ENCODE measurements at places on chromosomes 11 and 22.

DNA sequence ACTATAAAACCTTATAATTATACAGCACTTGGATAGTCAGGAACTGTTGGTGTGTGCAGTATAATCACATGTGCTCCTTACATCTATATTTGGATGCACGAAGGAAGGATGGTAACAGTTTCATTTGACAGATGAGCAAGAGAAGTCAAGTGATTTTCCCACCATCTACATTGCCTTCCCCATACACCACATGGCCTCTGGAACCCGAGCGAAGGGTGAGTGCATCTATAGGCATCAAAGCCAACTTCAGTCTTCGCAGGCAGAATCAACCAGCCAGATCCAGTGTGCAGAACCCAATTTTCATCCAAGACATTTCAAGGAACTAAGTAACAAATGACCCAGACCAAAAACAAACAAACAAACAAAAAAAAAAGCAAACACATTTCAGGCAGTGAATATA, 85.1 kb upstream of the BLID start:
- DNase-seq, result no peak

DNA sequence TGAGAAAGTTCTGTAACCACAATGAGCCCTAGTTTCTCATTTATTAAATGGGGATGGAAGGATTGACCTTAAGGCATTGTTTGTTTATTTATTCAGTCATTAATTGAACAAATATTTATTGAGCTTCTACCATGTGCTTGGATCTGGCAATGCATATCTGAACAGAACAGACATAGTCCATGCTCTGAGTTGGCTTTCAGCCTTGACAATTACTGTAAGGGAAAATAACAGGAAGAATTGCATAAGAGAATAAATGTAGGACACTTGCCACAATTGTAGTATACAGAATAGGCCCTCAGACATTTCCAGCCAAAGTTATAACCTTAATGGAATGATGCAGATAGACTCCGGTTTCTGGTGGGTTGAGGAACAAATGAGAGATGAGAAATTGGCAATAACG, 160.5 kb upstream of the TTC12 start:
- no peak for DNase-seq

- DNase-seq, result no peak
Measured at GRCh38 chr22:38925571-38926041, 31.8 kb upstream of the APOBEC3A start.

- DNase-seq, result no peak
Measured at GRCh38 chr11:17217401-17217800, 9.6 kb upstream of the PIK3C2A start.

- DNase-seq, result no peak
Measured at GRCh38 chr11:63892228-63892627, 24.7 kb downstream of the RCOR2 start.

DNA sequence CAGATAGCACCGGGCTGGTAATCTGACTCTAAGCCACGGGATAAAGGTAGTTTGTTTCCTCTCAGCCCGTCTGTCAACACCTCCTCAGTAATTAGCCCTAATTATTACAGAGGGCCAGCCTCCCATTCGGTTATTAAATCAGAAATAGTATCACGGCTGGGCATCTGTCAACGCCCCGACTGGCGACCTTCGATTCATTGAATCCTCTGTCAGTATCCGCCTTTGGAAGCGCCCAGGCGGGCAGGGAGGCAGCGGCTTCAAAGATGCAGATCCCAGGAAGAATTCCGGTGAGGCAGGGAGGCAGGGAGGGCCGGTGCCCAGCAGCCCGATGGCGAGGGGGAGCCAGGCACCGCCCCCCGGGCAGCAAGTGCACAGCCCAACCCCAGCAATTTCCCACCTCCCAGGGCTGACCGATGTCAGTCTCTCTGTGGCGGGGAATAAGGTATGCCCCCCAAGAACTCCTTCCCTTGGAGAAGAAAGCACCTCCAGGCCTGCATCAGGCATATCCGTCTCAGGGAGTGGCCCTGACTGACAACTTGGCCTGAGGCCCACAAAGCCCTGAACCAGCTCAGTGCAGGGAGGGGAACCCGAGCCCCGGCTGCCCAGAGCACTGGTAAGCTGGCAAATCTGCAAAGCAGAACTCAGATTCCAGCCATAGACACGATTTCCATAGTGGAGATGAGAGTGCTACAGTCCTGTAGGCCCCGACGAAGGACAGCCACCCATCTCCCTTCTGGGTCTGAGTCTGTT, 11.4 kb downstream of the GNB1L start:
- DNase-seq, result no peak

DNA sequence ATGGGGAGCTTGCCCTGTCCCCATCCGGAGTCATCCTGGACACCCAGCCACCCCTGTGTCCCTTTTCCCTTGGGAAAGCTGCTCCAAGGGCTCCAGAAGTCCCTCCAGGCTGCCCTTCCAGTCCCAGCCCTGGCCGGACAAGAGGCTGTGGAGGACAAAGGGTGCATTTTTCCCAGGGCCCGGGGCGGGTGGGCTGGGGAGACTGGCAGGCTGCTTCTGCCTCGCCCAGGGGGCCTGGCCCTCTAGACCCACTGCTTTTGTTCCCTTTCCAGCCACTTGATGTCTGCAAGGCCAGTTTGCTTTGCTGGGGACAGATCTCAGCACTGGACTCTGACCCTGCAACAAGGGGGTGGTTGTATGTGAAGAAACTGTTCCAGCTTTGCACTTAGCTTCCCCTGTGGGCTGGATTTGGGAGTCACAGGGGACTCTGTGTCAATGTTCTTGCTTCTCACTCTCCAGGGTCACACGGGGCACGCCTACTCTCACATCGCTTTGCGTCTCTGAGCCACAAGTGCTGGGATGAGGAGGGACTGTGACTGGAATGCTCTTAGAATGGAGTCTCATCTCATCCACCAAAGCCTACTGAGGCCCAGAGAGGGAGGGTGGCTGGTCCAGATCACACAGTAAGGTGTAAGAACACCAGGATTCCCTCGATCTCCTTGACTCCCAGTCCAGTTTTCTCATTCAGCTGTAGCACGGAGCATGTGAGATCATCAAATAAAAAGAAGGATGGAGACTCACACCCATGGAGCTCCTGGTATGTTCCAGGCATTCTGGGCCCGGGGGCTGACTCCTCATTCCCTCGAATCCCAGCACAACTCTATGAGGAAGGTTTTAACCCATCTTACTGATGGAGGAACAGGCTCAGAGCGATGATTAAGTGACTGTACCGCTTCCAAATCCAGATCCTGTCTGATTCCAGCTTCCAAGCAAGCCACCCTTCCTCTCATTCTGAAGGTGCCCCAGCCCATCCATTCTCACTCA, 59.9 kb downstream of the FBXO7 start:
- DNase-seq, result no peak

DNA sequence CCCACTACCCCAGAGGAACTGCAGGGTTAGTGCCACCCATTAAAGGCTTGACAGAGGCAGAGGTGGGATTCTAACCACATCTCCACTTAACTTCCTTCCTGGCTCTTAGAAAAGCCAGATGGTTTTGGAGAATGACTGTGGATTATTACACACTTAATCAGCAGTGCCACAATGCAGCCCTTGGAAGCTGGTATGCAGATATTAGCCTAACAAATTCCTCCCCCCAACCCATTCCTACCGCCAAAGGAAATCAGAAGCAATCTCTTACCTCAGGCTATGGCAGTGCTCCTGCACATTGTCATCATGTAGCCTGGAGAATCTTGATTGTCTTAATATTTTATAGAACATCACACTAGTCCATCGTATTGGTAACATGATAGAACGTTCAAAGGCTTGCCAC, 23.2 kb upstream of the NRGN start:
- DNase-seq, result no peak

All from activated CD4-positive, alpha-beta T cell treated with anti-CD3 and anti-CD28 coated beads for 36 hours (primary cell).